ENCODE measurements at places on chromosomes 4 and X. TPM values are rescaled to one million over a fixed set of nuclear protein-coding genes. Genes with fewer than 3 reads are reported as not detected.

- no peak for DNase-seq
Measured at GRCh38 chr4:5213087-5213595, 161.9 kb downstream of the STK32B start.

DNA sequence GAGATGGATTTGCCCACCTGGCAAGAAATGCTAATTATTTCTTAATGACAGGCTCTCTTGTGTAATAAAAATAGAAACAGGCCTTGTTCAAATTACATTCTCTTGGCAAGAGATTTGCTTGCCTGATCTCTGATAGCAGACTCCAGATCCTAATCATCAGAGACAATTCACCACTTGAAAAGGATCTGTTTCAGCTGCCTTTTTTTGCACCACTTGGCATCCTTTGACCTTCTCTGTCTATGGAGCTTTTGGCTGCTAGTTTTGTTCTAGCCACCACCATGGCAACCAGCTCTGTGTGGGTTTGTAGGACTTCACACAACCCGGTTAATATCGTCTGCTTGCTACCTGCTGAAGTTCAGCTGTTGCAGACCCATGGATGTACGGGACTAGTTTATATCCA, 241.1 kb upstream of the TLL1 start:
- no peak for DNase-seq

- DNase-seq = no peak
Measured at GRCh38 chrX:13263560-13264251, 56.1 kb downstream of the ATXN3L start.

GRCh38 chrX:95791876-95792275, 892.8 kb upstream of the DIAPH2 start:
- DNase-seq = no peak

- DNase-seq = no peak
Measured at GRCh38 chrX:19666950-19667349, 151.6 kb upstream of the MAP3K15 start.

DNA sequence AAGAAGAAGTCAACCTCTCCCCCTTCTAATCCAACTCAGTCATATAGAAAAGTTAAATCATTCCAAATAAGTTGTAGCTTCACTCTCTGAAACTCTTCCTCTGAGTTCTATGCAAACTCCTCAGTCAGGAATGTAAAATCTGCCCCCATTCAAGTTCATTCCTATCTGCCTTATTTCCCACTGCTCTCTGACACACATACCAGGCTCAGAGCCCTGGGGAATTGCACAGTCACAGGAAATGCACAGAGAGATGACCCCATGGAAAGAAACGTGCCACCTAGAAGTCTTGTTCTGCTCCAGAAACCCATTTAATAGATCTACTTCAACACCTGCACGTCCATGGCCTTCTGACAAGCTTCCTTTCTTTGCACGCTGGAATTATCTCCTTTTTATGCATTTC, 236.0 kb upstream of the VCX3A start:
- DNase-seq = no peak

- no peak for DNase-seq
Measured at GRCh38 chr4:685679-686412, 3.1 kb downstream of the SLC49A3 start.

- no peak for DNase-seq
Measured at GRCh38 chr4:152734699-152735050, 44.9 kb downstream of the TIGD4 start.

- DNase-seq = no peak
Measured at GRCh38 chrX:153610836-153611213, 11.9 kb upstream of the CCNQ start.

- DNase-seq = no peak
Measured at GRCh38 chr4:157185363-157185762, 35.2 kb upstream of the GRIA2 start.

GRCh38 chr4:30600246-30601017, 119.7 kb upstream of the PCDH7 start:
- DNase-seq = no peak

DNA sequence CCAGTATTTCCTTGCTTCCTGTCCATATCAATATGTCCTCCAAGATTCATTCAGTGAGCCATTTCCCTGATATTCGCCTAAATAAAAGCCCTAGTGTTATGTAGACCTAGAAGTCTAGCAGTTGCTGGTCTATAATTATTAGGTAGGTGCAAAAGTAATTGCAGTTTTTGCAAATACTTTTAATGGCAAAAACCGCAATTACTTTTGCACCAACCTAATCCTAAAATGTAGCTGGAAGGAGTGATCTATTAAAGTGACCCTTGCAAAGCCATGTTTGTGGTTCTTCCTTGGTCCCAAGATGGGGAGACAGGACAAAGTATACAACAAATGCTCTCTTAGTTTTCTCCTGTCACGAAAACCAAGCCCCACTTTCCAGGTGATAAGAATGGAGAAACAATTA, 193.0 kb downstream of the IDS start:
- DNase-seq = no peak

DNA sequence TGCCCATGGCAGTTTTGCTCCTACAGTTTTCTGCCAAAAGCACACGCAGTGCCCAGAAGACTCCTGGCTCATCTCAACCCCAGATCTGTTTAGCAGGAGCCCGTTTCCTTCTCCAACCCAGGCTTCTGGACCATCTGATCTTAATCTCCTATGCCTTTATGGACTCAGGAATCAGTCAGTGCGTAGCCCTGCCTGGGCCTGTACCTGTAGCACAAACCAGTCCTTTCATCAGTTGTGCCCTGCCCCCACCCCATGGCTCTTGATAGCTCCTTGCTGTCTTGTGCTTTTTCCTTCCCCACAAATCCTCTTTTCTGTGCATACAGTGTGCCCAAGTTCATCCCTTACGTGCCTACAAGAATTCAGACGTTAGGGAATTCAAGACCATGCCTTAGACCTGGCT, 1.5 kb downstream of the ZNF718 start:
- DNase-seq = no peak

DNA sequence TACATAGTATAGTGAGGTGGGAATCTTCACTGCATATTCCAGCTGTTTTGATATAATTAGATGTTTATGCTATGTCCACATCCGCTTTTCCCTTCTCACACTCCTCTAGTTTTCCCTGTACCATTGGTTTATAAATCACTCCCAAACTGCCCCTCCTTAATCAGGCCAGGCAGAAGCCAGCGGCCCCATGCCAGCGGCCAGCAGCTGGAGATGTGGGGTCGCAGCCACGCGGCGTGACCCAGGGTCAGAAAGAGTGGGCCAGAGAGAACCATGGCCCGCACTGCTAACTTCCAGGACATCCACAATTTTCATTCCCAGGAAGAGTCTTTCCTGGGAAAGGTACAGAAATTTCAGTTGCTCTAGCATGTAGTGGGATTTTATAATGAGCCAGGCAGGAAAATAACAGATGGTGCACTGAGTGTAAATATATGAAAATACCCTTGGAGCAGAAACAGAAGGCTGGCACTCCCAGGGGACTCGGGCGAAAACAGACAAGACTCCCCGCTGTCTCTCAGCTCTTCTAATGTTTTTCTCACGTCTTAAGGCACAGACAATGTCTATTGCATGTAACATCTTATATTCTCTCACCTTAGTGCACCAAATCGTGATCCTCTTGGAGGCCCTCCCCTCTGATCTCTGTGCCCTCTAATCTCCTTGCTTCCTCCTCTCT, 145.9 kb upstream of the ZFP42 start:
- DNase-seq = peak; percentile 2

DNA sequence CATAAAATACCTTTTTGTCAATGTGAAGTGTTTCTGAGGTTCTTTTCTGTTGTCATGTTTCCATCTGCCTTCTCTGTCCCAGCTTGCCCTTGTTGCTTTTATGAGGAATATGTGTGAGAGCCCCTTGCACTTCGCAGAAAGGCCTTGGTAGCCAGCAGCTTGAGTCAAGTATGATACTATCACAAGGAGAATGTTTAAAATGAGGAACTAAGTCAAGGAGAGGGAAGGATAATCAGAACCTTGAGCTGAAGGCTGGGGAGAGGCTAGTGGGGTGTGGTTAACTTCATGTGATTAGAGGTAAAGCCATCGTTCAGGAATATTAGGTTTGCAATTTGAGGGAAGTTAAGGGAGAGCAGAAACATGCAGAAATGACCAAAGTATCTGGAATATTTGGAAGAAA, 12.7 kb downstream of the PGK1 start:
- DNase-seq = no peak

DNA sequence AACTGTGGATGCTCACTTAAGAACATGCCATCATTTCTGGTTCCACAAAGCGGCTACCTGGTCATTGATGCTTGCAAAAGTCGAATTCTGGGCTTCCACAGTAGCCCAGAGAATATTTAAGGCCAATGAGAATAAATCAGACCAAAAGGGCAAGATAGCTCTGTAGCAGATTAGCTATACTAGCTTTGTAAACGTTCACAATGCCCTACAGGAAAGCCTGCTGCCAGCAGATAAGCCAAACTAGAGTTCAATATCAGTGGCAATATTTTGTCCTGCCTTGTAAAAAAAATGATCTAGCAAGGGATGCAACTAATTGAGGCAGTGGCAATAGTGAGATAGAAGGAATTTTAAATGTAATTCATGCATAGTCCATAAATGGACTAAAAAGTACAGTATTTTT, 387.7 kb upstream of the TEX13C start:
- no peak for DNase-seq

- DNase-seq = no peak
Measured at GRCh38 chr4:8247047-8247930, 22.3 kb upstream of the HTRA3 start.

GRCh38 chrX:318068-318738, 393 bp downstream of the GTPBP6 start:
- DNase-seq = peak; percentile 98

ZNF518B gene
- 19.2 TPM for total RNA-seq

ITGB1BP2 gene
- 0.99 TPM for total RNA-seq

RNF128 gene
- 20.8 TPM for total RNA-seq

LEF1 gene
- 4.1 TPM for total RNA-seq

ALB gene
- 0.99 TPM for total RNA-seq

REPS2 gene
- total RNA-seq = 15.7 TPM

PPBP gene
- 10.4 TPM for total RNA-seq

SLC49A3 gene
- total RNA-seq = 23.2 TPM

TMEM187 gene
- total RNA-seq = 13.5 TPM

MAGEA2B gene
- not detected for total RNA-seq

SLC25A53 gene
- 10.1 TPM for total RNA-seq

NPY1R gene
- 1.5 TPM for total RNA-seq

AWAT2 gene
- not detected for total RNA-seq

ZNF280C gene
- total RNA-seq = 4.3 TPM

TCP11X2 gene
- total RNA-seq = not detected

MAP3K15 gene
- total RNA-seq = 0.41 TPM

SAGE1 gene
- total RNA-seq = not detected
